ENCODE measurements at places on chromosomes 4 and X.
A peak's percentile ranks its signal among the peaks of the same experiment; 100 is the strongest.

DNA sequence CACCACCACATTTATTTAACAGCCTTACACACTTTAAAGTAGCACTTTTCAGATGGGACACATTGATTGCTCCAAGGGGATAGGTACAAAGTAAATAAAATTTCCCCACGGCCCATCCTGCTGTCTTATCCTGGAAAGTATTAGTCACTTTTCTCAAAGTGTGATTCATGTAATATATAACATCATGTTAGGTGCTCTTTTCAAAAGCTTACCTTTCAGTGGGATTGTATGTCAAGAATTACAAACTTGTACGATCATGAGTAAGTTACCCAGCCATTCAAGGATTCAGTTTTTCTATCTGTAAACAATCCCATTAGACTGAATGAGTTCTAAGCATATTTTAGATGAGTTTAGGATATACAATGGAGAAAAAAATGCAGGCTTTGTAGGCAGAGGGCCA lies 876.6 kb upstream of the GRID2 start:
- no peak for DNase-seq

DNA sequence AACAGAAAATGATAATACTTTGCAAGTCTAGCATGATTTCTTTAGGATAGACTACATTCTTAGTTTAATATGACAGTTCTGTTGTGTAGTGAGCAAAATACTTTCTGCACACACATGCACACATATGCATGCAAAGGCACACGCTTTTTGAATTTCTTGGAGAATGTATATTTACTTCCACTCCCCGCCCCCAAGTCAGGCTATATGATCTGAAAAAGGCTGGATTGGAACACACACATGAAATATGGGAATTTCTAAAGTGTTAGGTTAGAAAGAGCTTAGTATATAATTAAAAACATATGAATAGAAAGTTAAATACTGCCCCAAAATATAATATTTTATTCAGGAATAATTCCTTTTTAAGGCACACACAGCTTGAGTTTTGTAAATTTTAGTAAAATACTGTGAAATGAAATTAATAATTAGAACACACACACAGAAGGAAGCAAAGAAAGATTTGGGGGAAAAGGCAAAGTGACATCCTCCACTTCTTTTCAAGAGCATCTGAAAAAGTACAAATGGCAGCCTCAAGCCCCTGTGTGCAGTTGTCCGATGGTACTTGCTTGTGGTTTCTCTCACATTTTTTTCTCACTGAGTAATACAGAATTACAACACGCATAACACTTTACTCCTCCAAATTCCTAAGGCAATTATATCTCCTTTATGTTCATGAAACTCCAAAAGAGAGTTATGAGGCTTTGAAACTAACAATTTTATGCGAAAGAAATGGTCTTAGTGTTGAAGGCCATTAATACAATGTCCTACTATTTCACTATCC lies 228.9 kb upstream of the ETNPPL start:
- DNase-seq = no peak

DNA sequence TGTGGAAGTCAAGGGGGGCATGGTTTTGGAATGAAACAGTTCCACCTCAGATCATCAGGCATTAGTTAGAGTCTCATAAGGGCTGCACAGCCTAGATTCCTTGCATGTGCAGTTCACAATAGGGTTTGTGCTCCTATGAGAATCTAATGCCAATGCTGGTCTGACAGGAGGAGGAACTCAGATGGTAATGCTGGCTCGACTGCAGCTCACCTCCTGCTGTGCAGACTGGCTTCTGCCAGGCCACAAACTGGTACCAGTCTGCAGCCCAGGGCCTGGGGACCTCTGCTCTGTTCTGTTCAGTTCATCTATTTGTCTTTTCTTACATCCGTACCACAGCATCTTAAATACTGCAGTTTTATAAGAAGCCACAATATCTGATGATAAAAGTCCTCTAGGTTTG lies 12.2 kb upstream of the MSL3 start:
- DNase-seq = no peak

- DNase-seq = no peak
Measured at GRCh38 chrX:1751781-1752180, 136.9 kb downstream of the ASMT start.

DNA sequence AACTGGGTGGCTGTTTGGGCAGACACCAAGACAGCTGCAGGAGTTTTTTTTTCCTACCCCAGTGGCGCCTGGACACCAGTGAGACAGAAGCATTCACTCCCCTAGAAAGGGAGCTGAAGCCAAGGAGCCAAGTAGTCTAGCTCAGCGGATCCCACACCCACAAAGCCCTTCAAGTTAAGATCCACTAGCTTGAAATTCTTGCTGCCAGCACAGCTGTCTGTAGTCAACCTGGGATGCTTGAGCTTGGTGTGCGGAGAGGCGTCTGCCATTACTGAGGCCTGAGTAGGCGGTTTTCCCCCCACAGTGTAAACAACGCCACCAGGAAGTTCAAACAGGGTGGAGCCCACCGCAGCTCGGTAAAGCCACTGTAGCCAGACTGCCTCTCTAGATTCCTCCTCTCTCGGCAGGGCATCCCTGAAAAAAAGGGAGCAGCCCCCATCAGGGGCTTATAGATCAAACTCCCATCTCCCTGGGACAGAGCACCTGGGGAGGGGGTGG lies 171.4 kb downstream of the ARHGEF9 start:
- no peak for DNase-seq

DNA sequence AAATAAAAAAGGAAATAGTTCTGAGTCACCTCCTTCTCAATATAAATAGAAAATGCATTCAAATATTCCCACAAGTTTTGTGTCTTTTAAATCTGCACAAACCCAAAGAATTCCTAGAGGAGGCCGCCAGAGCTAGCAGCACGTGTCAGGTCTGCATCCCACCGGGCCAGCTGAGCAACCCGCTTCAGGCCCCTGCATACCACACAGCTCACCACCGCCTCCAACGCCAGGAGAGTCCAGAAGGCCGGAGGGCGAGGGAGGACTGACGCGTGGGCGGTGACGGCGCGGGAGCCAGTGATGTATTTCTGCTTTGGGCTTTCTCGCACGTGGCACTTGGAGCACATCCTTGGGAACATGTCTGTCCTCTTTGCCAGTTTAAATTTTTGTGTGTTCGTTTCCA lies 61.9 kb upstream of the CLDN34 start:
- DNase-seq = no peak

- no peak for DNase-seq
Measured at GRCh38 chrX:69424161-69424560, 80.0 kb upstream of the NALF2 start.

- DNase-seq = no peak
Measured at GRCh38 chr4:92215476-92215875, 88.3 kb upstream of the GRID2 start.

DNA sequence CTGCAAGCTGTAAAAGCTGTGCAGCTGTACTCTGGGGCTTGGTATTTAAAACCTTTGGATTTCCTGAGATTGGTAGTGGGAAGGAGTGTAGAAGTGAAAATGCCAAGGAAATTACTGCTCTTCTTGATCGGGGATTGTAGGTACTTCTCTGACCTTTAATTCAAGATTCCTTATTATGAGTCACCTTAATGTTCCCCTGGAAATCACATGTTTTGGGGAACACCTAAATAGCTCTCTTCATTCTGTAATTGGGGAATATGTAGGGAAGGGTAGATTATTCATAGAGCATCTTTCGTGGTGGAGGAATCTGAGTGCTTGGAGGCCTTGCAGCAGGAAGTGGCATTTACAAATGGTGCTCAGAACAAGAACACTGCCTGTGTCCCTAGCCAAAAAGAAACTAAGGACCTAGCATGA lies 137.8 kb downstream of the UCHL1 start:
- DNase-seq = no peak

DNA sequence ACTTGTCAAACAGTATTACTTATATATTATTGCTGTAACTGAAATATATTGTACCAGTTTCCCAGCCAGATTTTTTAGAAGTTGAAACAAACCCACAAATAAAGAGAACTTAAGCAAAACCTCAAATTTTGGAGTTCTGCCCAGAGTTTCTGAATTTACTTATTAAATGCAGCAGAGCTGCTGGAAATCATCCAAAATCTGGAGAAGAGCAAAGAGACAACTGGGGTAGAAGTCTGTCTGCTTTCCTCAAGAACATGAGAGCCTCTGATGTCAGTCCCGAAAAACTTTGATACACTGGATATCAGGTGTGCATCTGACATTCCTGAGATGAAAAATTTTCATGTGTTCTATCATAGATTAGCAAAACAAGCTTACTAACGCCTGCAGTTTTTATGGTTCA lies 325.9 kb downstream of the NR3C2 start:
- DNase-seq = no peak

- no peak for DNase-seq
Measured at GRCh38 chrX:20506739-20507138, 240.0 kb upstream of the RPS6KA3 start.

GRCh38 chr4:11568511-11568910 lies 139.8 kb upstream of the HS3ST1 start:
- DNase-seq = no peak

- no peak for DNase-seq
Measured at GRCh38 chr4:109913596-109914241, 1.0 kb downstream of the EGF start.

- DNase-seq = no peak
Measured at GRCh38 chr4:7003176-7003878, 39.8 kb upstream of the TADA2B start.

DNA sequence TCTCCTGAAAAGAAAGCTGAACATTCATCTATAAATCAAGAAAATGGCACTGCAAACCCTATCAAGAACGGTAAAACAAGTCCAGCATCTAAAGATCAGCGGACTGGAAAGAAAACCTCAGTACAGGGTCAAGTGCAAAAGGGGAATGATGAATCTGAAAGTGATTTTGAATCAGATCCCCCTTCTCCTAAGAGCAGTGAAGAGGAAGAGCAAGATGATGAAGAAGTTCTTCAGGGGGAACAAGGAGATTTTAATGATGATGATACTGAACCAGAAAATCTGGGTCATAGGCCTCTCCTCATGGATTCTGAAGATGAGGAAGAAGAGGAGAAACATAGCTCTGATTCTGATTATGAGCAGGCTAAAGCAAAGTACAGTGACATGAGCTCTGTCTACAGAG lies 28.6 kb downstream of the PAQR3 start:
- DNase-seq = no peak

DNA sequence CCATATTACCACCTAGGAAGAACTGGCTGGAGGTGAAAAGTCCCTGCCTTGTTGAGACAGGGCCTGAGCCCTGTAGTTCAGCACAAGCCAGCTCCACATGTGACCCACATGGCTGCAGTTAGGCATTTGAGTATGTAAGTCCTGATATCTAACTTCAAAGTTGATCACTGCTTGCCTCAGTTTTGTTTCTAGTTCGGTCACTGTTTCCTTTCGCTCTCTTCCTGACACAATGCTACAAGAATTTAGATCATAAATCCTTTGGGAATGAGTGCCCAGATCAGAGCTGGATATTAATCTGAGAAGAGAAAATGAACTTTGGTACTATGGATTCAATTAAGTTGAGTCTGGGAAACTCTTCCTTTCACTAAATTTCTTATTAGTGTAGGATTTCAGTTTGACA lies 48.4 kb downstream of the AKAP4 start:
- DNase-seq = no peak

- DNase-seq = peak; percentile 61
Measured at GRCh38 chrX:119647552-119648420, 41.6 kb upstream of the NKRF start.

GRCh38 chr4:39464886-39465501 lies 6.1 kb downstream of the LIAS start:
- no peak for DNase-seq

DNA sequence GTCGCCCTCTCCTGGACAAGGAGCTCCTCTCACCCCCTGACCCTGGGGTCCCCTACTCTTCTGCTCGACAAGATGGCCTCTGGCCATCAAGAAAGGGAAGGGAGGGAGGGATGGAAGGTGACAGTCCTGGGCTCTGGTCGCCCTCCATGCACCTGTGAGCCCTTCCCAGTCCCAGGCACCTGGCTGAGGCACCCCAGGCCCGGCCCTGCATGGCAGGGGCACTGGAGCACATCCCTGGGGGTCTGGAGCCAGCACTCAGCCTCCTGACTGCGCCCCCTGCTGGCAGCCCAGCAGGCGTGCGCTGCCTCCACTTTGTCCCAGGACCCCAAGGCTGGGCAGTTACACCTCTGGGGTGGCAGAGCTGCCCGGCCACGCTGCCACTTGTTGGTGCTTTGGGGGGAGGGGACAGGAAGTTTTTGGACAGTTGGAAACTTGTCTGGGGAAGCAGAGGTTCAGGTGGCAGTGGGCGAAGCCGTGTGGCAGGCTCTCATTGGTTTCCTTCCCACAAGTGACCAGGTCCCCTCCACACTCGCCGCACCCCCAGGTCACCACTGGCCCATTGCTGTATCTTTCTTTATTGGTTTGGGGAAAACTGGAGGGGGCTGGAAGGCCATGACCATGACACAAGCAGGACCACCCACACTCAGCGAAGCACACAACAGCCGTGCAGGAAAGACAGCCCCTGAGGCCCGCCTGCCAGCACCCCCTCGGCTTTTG lies 4.3 kb downstream of the PNCK start:
- peak; percentile 21 for DNase-seq

Measured in stimulated activated CD4-positive, alpha-beta T cell treated with anti-CD3 and anti-CD28 coated beads, Interleukin-12 subunit alpha, Interleukin-12 subunit beta, amount 100 ng/mL, for 48 hours (primary cell).